Activated CD4-positive, alpha-beta T cell treated with anti-CD3 and anti-CD28 coated beads, Interleukin-2, amount 50 U/mL, for 1 hour (primary cell): ENCODE measurements at places on chromosomes 3 and 15.

DNA sequence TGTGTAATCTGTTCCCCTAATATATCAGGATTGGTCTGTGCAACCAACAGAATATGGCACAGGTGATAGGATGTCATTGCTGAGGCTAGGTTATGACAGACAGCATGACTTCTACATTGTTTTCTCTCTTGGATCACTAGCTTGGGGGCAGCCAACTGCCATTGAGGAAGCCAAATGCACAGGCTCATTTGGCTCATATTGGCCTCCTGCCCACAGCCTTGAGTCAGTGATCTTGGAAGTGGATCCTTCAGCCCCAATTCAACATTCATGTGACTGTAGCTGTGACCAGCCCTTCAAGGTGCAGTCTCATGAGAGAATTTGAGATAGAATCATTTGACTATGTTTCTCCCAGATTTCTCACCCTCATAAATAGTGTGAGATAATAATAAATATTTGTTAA is 675.6 kb downstream of the GRM7 start:
- no peak for DNase-seq

DNA sequence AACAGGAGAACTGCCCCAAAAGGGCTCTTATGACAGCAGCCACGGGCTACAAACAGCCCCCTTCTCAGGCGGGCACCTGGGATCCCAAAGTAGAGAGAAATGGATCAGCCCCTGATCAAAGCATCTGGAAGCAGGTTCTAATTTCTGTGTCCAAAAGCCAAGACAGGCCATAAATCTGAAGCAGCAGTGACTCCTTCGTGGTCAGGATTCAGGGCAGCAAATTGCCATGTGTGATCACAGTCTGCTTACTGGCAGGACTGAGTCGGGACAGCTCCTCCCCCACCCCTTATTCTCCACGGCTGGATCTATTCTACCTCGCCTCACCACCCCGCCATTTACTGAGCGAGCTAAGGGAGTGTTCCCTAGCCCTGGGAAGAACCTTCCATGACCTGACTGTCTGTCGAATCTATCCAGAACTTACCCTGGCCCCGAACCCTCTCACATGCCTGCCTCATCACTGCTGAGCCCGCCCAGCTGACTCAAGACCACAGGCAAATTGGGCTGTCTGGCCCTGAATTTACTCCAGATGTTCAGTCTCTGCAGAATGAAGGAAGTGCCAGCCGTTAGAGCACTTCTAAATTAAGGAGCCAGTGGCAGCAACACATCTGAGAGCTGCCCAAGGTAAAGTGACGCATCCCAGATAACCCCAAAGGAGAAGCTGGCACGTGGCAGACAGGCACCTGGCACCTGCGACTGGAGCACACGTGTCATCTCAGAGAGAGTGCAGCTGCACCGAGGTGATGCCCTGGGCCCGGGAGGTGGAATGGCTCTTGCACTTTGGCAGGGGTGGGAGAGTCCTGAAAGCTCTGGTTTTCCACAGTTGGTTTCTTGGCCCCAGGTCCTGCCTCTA is 1.3 kb downstream of the LRRC15 start:
- no peak for DNase-seq

DNA sequence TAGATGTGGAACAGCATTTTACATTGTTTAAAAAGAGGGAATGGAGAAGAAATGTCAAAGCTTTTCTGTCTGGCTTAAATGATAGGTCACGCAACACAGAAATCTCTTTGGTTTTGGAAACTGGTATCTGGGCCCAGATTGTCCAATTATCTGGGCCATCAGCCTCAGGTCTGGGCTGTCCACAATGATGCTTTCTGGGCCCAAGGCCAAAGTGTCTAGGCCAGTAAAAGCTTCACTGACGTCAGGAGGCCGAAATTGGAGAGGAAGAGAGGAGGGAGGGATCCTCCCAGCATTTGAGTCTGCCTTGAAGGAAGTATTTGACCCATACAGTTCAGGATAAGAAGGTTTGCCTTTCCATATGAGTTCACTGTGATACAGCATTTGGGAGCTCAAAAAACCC is 60.7 kb upstream of the ALDH1A3 start:
- DNase-seq = no peak

DNA sequence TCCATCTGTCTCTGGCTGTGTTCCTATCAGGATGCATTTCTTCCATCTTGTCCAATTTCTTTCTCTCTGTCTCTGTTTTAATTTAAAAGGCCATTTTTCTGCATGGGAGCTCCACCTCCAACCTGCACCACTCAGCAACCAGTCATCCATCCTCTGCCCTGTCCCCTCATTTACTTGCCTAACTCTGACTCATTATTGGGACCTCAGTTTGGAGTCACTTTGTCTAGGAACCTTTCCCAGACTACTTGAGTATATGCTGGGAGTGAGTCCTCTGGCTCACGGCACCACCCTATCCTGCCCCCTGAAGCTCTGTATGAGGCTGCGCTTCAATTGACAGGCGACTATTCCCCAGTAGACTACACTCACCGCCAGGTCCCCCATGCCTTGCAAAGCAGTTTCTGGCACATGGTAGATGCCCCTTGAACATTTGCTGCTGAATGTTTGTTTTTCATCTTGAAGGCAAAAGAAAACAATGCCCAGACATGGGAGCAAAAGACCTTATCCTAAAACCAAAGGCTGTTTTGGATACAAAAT is 513.3 kb upstream of the CFAP20DC start:
- DNase-seq = no peak

- peak; percentile 36 for DNase-seq
Measured at GRCh38 chr3:49803465-49804140, 542 bp downstream of the INKA1 start.

- no peak for DNase-seq
Measured at GRCh38 chr3:167225821-167226220, 154.3 kb downstream of the ZBBX start.

DNA sequence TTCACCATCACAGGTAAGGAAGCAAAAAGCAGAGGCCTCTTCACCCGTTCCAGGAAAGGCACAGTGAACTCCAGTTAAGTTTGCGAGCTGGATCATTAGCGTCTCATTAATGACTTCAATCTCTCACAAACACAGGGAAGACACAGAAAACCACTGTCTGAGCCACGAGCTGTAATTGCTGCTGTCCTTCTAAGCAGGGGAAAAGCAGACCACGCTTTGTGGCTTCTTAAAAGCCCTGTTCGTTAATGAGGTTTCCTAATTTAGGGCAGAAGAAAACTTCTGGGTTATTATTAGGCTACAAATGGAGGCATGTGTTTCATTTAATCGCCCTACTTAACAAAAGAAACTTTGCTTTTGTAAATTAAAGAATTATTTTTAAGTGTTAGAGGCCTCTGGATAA is 50.6 kb upstream of the FAM174B start:
- no peak for DNase-seq

DNA sequence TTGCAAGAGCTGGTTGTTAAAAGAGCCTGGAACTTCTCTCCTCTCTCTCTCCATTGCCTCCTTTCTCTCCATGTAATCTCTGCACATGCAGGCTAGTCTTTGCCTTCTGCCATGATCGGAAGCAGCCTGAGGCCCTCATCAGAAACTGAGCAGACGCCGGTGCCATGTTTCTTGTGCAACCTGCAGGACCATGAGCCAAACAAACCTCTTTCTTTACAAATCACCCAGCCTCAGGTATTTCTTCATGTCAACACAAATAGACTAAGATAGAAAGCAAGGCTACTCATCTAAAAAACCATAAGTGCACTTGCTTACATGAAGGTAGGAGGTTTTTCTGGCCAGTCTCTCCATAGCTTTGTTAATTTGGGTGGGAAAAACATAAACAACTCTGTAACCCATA is 8.7 kb downstream of the PDZRN3 start:
- DNase-seq = no peak
